ENCODE measurements at places on chromosomes 13 and 19.
A peak's percentile ranks its signal among the peaks of the same experiment; 100 is the strongest.

GRCh38 chr19:995051-995827 is 5.0 kb upstream of the GRIN3B start:
- no peak for DNase-seq

- DNase-seq: no peak
These were observed 574 bp downstream of the MKNK2 start for GRCh38 chr19:2050349-2050990.

DNA sequence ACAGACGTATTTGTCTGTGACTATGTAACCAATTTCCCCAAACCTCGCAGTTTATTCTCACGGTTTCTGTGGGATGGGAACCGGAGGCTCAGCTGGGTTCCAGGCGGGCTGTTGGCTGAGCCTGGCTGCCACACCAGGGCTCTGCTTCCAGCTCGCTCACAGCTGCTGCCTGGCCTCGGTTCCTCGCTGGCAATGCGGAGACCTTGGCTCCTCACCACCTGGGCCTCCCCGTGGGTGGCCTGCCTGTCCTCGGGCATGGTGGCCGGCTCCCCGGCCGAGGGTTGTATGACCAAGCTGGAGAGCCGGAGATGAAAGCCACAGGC is 218.9 kb upstream of the MAB21L1 start:
- DNase-seq: no peak

DNA sequence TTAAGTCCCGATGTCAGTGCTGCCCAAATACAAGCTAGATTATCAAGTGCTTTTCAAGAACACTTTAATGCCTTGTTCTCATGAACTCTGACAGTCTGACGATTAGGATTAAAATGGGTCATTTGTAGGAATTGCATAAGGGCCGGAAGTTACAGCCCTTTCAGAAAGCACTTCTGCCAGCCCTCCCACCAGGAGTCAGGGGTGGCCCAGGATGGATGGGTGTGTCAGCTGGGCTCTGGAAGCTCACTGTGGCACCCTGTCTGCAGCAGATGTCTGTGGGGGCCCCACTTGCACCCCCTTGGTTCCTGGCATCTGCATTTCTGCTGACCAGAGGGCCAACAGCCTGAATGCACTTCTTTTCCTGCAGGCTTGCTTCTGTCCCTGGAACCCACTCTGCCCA is 712.7 kb downstream of the UQCRFS1 start:
- no peak for DNase-seq

DNA sequence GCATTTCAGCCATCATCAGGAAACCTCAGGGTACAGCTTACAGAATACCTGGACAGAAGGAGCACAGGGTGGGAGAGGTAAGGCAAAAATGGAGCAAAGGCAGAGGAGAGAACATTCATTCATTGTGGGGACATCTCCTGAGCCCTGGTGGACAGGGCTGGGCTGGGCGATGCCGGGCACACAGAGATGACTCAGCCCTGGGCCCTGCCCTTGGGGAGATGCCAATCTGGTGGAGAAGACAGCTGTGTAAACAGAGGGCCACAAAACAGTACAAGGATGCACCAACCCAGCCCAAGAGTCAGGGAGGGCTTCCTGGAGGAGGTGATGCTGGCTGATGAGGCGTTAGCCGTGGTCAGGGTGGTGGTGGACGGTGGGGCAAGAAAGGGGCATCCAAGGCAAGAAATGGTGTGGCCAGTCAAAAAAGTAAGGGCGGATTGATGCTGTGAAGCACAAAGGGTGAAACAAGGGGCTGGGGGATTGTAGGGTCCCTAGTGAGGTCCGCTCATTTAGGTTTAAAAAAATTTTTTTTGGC is 3.6 kb upstream of the HAS1 start:
- no peak for DNase-seq

- DNase-seq: no peak
These were observed 609.1 kb downstream of the LMO7 start for GRCh38 chr13:76245211-76245610.

DNA sequence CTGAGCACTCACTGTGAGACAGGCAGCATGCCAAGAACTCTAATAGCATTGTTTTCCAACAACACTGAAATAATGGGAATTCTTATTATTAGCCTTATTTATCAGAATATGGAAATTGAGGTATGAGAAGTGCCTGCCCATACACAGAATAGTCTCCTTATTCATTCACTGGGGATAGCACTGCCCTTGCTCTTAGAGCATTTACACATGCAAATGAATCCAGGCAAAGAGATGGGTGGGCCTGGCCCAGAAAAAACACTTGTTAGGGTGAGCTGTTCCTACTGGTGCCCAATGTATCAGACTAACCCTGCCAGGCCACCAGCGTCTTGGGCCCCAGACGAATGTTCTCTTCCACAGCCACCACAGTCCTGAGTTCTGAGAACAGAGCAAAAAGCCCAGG is 112.9 kb downstream of the TUBA3C start:
- no peak for DNase-seq

- no peak for DNase-seq
These were observed 638.9 kb downstream of the LIG4 start for GRCh38 chr13:107576430-107576829.

DNA sequence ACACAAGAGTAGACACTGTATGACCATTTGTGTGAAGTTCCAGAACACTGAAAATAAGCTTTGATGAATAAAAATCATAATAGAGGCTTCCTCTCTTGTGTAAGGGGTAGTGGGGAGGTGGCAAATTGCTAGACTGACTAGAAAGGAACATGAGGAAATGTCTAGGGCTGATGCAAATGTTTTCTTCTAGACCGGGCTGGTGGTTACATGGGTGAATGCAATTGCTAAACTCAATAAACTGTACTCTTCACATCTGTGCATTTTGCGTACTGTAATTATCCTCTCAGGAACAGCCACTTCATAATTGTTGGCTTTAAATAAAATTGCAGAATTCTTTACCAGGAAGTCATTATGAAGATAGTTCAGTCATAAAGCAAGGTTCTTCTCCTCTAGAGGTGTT is 5.2 kb upstream of the KBTBD7 start:
- DNase-seq: no peak

DNA sequence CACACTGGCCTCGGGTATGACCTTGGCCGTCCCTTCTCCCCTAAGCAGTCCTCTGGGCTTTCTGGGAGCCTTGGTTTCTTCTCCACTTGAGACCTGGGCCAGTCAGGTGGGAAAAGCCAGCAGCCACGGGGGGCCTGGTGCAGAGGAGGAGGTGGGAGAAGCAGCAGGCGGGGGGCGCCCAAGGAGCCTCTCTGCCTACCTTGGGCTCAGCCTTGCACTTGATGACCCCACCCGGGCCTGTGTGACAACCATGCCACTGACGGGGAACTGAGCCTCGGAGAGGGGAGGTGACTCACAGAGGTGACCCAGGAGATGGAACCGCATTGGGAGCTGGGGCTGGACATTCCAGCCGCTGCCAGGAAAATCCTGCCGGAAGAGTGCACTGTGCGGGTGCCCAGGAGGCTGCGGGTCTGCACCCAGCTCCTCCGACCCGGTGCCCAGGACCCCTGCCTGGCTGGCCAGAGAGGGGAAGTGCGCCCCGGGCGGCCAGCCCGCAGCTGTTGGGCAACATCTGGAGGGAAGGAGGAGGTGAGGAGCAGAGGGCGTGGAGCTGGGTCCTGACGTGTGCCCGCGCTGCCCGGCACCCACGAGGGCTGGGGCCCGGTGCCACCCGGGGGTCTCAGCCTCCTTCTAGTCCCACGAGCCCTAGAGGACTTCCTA is 23.4 kb upstream of the SLC7A10 start:
- DNase-seq: peak; percentile 30

DNA sequence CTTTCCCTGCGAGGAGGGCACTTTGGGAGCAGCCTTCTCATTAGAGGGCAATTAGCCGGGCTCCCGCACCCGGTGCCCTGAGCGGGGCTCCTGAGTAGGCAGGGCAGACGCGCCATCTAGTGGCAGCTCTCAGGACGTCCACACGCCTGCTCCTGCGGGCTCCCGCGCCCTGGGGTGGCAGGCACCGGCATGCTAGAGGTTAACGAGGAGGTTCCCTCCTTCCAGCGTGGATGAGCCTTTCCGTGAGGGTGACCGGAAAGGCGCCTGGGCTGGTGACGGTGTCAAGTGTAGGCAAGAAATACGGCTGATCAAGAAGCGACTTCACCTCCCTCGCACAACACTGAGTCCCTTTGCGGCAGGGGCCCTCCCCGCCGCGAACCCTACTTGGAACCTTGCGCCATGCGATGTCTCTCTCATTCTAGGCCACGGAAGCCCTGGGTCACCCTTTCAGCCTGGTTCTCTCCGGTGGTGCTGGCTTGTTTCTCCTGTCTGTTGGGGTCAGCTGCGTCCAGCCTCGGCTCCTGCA is 67.7 kb downstream of the ALOX5AP start:
- peak; percentile 87 for DNase-seq

GRCh38 chr13:39821977-39822376 is 166.5 kb downstream of the COG6 start:
- DNase-seq: no peak

GRCh38 chr13:43227721-43228120 is 204.3 kb downstream of the DNAJC15 start:
- no peak for DNase-seq

DNA sequence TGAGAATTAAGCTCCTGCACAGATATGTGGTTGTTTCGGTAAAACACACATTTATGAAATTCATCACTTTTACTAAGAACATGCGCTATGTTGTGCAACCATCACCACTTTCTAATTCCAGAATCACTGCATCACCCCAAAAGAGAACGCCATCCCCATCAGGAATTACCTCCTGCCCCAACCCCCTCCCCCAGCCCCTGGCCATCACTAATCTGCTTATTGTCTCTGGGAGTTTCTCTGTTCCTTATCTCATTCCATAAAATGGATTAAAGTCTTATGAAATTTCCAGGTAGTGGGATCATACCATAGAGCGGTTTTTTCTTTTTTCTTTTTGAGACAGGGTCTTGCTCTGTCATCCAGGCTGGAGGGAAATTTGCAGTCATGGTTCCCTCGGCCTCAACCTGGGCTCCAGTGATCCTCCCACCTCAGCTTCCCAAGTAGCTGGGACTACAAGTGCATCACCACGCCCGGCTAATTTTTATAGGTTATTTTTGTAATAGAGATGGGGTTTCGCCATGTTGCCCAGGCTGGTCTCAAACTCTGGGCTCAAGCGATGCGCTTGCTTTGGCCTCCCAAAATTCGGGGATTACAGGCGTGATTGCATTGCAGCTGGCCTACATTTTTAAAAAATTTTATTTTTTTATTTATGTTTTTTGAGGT is 3.5 kb downstream of the ZSCAN5B start:
- DNase-seq: no peak

DNA sequence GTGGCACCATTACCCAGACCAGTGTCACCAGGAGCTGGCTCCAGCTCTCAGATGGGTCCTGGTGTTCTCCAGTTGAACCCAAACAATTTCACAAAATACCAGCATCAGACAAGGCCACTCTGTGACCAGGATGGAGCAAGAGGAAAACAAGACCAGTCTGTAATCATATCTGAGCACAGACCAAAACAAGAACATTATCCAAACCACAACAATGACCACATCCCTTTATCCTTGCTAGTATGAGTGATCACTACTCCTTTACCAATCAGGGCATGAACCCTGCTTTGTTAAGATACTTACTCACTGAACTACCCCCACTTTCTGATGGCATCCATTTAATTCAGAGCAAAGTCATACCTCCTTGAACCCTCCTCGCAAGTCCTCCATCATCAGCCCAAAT is 145.9 kb downstream of the NUFIP1 start:
- DNase-seq: no peak

- no peak for DNase-seq
These were observed 47.8 kb downstream of the NDFIP2 start for GRCh38 chr13:79528759-79529191.

DNA sequence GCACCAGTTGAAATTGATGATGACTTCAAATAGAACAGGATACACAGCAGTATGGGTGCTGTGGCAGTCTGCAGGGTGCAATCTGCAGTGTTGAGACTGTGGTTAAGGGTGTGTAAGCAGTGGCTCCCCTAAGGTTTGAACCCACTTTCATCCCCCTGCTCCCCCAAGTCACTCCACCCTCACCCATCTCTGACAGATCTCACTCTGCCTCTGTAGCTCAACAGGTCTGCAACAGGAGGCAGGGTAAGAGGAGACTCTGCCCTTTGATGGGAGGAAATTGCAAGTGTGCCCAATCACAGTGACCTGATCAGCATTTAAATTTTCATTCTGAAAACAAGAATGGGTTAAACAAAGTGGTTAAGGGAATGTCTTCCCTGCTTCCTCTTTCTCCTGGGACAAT is 92.4 kb downstream of the DCT start:
- no peak for DNase-seq

DNA sequence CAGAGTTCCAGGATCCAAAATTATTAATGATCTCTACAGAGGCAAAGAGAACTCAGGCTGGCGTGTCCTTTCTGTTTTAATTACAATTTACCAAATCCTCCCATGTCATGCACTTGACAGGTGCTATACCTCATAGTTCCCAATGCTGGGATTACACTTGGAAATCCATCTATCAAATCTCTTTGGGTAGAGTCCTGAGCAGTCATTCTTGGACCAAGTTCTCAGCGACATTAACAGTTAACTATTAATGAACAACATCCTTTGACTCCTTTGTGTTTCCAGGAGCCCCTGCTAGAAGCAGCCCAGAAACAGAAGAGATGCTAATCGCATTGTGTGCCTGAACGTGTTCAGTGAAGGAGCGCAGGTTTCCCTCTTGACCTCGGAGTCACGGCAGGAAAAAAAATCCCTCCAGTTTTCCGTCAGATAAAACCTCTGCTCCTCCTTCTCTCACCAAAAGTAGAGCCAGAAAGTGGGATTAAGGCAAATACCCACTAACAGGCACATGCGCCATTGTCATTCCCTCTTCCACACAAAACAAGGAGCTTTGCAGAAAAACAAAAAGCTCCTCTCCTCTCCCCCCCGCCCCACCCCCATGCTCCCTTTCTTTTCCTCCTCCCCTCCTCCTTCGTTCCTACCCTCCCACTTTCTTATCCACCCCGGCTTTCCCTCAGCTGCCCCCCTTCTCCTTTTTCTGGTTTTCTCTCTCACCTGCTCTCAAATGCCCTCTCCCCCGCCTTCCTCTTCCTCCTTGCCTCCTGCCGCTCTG is 224.7 kb downstream of the ZIC5 start:
- no peak for DNase-seq

DNA sequence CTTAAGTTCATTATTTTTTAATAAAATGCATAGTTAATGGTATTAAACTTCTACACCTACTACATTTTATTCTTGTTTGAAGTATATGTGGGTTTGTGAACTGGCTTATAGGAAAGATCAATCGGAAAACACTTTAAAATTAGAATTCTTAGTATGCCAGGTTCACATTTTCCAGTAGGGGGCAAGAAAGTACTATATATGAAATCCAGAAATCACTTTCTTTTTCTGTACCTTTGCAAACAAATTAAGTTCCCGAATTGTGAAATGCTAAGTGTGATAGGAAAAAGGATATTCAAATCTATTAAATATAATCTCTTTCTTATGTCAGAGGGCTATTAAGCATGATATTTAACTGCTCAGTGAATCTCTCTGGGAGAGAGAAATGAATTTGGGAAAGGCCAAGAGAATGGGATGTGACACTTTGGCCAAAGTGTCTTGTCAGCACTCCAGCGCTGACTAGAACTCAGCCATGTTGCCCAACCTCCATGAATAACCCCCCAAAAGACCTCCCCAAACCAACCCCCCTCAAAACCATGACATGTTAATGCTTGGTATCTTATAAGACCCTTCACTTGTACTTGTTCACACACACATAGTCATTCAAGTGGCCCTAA is 122.6 kb upstream of the SLC10A2 start:
- no peak for DNase-seq

- DNase-seq: peak; percentile 94
These were observed 5.2 kb upstream of the REXO1 start for GRCh38 chr19:1853295-1854038.
